ENCODE measurements at places on chromosomes 2 and 18. TPM values are rescaled to one million over a fixed set of nuclear protein-coding genes. Genes with fewer than 3 reads are reported as not detected.
A peak's percentile ranks its signal among the peaks of the same experiment; 100 is the strongest.

DPP10 gene
- total RNA-seq, result 31.7 TPM

KCNJ13 gene
- total RNA-seq, result not detected

NAT8 gene
- total RNA-seq, result not detected

LYG2 gene
- not detected for total RNA-seq

CDH7 gene
- not detected for total RNA-seq

GRCh38 chr2:156935616-156936015 lies 321.9 kb upstream of the GALNT5 start:
- DNase-seq, result no peak
- H3K4me1 ChIP-seq, result no peaks in the 10 kb centered on the region
- H3K27me3 ChIP-seq, result no peaks in the 10 kb centered on the region
- no peak overlapping the region for H3K27ac ChIP-seq
- no peak overlapping the region for H3K4me3 ChIP-seq

DNA sequence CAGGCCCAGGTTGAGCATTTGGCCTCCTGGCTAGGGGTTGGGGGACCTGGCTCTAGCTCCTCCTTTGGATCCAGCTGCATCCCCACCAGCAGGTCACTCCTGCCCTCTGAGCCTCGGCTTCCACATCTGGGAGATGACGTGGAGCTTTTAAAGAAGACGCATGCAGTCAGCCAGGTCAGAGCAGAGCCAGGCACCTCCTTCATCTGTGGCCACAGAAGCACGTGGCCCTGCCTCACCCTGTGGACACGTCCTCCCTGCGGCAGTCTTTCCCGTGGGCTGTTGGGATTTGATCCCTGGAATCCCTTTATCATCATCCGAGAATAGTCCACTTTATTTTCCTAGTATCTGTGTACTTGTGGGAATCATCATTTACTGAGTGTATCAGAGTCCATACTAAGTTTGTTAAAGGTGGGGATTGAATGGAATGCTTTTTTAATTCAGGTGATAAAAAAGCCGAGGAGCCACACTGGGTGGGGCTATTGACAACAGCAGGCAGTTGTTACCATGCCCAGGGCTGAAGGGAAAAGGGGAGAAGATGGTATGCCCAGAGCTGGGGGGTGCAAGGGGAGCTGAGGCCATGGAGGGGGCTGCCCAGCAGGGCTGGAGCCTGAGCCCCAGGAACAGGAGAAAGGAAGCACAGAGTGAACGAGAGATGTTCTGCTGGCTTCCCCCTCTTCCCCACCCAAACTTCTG lies 170.1 kb downstream of the LAMA1 start:
- no peaks in the 10 kb centered on the region for H3K27me3 ChIP-seq
- no peaks in the 10 kb centered on the region for H3K36me3 ChIP-seq
- DNase-seq, result no peak
- H3K27ac ChIP-seq, result no peak overlapping the region
- no peaks in the 10 kb centered on the region for H3K4me1 ChIP-seq

DNA sequence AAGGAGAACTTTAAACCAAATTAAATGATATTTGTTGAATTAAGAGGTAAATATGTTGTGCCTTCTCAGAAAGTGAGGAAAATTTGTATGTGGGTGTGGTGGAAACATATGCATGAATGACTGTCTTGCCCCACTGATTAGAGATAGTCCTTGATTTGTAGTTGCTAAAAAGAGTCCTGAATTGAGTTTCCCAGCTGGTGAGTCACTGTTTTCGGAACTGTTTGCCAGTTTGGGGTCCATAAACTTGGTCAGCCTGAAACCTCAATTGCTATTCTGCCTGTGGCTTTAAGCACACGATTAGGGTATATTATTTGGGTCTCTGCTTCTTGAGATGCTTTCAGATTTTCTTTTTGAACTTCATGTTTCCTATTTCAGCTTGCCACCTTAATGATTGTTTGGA lies 53.3 kb downstream of the PIKFYVE start:
- no peaks in the 10 kb centered on the region for H3K4me1 ChIP-seq
- H3K36me3 ChIP-seq, result no peaks in the 10 kb centered on the region
- H3K27me3 ChIP-seq, result no peaks in the 10 kb centered on the region
- peak overlapping the region; percentile 9 for H3K27ac ChIP-seq

GRCh38 chr2:70921031-70921430 lies 14.7 kb upstream of the ATP6V1B1 start:
- DNase-seq, result no peak
- H3K4me1 ChIP-seq, result no peaks in the 10 kb centered on the region
- H3K36me3 ChIP-seq, result no peaks in the 10 kb centered on the region
- H3K4me3 ChIP-seq, result no peak overlapping the region

DNA sequence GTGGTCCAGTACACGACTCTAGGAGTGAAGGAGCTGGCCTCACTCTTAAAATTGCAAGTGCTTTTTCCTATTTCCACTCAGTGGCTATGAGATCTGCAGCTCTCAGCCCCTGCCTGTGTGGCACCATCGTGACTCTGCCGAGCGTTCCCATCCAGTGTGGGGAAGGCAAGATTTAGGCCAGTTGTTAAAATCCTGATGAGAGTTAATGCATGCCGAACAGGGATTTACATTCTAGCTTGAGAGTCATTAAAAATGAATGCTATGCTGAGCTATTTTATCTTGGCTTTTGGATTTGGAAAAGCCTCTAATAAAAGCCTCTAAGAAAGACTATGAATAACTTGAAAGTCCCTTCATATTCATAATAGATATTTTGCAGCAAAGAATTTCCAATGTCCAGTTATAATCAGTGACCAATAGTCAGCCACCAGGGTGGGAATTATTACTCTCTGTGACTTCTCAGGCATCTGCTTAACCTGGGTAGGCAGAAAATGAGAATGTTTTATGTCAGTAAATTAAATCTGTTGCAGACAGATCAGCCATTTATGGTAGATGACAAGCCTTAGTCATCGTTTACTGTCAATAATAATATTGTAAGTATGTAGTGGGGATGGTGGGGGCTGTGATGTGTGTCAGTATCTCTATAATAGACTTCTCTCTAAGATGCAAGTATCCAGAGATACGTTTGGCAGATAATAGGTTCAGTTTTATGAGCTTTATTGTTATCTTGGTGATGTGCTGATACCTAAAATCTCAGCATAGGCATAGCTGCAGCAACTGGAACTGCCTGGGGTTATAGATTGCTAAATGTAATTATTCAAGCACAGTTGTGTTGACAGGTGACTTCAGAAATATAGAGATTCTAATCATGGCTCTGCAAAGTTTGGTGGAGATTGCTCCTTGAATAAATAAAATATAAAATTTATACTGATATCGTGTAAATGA lies 207.8 kb downstream of the SOCS6 start:
- H3K27ac ChIP-seq, result no peak overlapping the region
- no peaks in the 10 kb centered on the region for H3K4me1 ChIP-seq
- H3K4me3 ChIP-seq, result no peak overlapping the region
- H3K36me3 ChIP-seq, result no peaks in the 10 kb centered on the region
- no peaks in the 10 kb centered on the region for H3K27me3 ChIP-seq
- no peak for DNase-seq

DNA sequence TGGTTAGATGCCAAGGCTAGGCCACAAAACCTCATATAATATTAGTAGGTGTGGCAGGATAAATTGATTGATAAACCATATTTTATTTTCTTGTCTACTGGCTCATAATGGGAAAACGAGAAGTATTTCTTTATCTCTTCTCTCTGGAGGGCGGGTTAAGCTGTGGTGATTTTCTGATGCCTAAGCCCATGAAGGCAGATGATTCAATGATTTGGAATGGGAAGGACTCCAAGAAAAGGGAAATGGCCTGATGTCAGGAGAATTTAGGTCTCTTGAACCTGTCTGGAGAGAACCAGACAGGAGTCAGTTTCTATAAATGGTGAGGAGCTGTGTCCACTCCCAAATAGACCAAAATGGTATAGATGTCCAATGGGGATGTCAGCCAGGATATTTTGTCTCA lies 18.7 kb upstream of the MAP4K3 start:
- no peak for DNase-seq
- peaks cover 8% of the 10 kb centered on the region for H3K36me3 ChIP-seq
- no peak overlapping the region for H3K4me3 ChIP-seq
- H3K4me1 ChIP-seq, result peaks cover 3% of the 10 kb centered on the region

DNA sequence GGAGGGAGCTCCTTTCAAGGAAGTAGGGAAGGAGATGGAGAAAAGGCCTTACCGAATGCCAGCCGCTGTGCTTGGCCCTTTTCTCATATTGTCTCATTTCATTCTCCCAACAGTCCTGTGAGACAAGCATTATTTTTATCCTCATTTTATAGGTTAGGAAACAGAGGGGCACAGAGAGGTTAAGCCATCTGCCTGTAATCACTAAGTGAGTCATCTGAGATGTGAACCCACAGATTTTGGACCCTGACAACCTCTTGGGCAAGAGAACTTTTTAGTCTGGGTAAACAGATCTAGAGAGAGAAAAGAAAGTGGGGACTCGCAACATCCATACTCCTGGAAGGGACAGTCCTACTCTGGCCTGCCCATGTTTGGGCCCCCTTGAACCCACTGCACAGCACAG lies 91.7 kb upstream of the LCLAT1 start:
- no peak overlapping the region for H3K27ac ChIP-seq
- no peaks in the 10 kb centered on the region for H3K36me3 ChIP-seq
- H3K27me3 ChIP-seq, result no peaks in the 10 kb centered on the region
- no peak overlapping the region for H3K4me3 ChIP-seq

DNA sequence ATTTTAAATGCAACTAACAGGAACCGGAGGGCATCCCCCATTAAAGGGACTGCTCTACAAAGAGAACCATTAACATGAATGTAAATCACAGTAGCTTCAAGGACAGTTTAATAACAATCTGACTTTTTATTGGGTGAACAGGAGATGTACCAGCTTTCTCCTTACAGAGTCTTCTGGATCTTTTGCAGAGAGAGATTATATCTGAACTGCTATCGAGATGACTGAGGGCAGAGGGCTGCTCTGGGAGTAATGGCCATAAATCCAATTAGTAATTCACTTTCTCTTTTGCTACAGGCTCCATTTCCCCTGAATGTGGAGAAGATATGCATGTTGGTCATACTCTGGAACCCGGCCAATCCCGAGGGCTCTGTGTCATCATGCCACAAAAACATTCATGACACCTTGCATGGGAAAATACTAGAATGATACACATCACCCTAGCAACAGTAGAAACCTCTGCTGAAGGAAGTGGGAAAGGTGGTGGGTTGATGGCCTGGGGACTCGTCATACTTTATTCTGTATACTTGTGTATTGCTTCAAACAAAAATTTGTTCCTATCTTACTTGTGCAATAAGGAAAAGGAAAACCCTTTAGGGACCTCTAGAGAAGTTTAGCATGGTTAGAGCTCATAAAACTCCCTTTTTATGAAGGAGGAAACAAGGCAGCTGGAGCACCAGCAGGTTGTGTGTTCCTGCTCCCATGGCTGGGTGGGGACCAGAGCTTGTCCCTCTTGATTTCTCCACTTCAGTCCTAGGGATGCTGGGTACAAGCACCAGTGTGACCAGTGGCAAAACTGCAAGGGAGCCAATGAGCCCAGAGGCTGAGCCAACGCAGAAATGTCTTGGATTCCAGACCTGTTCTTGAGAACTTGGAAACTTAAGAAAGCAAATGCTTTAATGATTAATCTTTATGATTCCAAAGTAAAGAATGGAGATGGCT lies 26.0 kb downstream of the CTAGE1 start:
- no peak overlapping the region for H3K27ac ChIP-seq
- H3K4me3 ChIP-seq, result no peak overlapping the region
- no peaks in the 10 kb centered on the region for H3K4me1 ChIP-seq

DNA sequence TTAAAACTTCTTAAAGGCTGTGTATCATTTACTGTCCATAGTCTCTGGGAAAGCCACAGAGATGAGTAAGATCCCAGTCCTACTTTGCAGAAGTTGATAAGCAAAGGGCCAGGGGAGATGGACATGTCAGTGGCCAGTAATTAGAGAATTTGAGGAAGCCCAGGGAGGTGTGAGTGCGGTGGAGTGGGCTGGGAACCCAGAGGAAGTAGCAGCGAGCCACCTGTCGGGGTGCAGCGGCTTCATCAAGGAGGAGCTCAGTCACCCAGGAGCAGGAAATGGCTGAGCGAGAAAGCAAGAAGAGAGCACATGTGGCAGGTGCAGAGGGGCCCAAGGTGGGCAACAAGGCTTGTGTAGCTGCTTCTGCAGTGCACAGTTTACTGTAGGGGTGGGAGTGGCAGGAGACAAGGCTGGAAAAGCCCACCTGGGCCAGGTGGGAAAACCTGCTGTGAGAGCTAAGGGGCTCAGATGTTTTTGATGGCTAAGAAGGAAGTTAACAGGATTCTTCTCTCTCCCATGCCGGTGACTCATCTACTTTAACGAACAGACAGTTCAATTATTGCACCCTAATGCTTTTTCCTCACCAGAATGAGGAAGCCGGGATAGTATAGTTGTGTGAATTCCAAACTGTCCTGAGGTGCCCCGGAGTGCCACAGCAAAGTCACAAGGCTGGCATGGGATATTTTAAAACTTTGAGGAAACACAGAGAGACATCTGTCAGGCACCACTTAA lies 34.8 kb upstream of the MGAT5 start:
- H3K27ac ChIP-seq, result no peak overlapping the region
- no peaks in the 10 kb centered on the region for H3K27me3 ChIP-seq
- no peaks in the 10 kb centered on the region for H3K4me1 ChIP-seq
- peak; percentile 40 for DNase-seq
- H3K4me3 ChIP-seq, result no peak overlapping the region
- H3K36me3 ChIP-seq, result no peaks in the 10 kb centered on the region
